Adrenal gland (tissue), 19 donors: ENCODE measurements at places on chromosomes 16 and 17. TPM values are rescaled to one million over a fixed set of nuclear protein-coding genes. Genes with fewer than 3 reads are reported as not detected.

ST6GALNAC1 gene
- total RNA-seq = not detected

KRTAP4-6 gene
- total RNA-seq = not detected

CD300E gene
- total RNA-seq = 0.57 TPM

CDC6 gene
- total RNA-seq = 12.1 TPM

BMERB1 gene
- total RNA-seq = 56.0 TPM

CAMTA2 gene
- total RNA-seq = 19.7 TPM
